HFFc6 (cell line): ENCODE measurements at places on chromosomes 1 and 21.

DNA sequence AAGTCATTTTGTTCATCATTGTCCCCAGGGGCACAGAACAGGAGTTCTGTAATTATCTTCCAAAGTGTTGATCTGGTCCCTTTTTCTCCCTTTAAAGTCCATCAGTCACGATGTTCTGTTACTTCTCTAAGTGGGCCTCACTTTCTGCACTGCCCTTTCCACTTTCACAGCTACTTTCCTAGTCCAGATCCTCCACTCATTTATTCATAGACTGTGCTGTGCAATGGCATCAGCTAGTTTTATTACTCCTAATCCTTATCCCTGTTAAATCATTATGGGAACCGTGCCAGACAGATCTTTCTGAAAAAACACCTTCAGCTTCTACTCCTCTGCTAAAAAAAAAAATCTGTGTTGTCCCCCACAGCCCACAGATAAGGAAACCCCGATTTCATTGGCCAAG lies 64.0 kb upstream of the BCL10 start:
- DNase-seq = no peak

GRCh38 chr1:101136271-101136670 lies 100.5 kb upstream of the S1PR1 start:
- no peak for DNase-seq

DNA sequence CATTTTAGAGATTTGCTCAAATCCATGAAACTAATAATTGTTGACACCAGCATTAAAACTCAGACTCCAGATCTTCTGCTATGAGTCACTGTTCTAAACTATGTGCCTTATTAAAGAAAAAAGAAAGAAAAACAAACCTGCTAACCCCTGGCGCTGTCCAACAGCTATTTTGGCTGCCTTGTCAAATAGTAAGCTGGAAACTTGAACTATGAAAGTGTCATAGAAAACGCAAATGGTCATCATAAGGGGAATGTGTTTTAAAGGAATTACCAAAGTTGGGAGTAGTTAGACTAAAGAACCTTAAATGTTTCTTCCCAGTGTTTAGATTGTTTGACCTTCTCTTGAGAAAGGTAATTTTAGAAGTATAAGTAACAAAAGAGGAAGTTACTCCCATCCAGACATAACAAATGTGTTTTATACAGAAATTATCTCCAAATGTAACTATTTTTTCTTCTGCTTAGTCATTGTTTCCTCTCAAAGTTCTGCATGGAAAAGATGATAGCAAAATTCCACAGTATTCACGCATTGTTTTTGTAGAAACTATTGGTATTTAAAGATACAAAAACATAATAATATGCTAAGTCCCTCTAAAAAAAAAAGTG lies 272.4 kb downstream of the TPR start:
- peak; percentile 85 for DNase-seq

DNA sequence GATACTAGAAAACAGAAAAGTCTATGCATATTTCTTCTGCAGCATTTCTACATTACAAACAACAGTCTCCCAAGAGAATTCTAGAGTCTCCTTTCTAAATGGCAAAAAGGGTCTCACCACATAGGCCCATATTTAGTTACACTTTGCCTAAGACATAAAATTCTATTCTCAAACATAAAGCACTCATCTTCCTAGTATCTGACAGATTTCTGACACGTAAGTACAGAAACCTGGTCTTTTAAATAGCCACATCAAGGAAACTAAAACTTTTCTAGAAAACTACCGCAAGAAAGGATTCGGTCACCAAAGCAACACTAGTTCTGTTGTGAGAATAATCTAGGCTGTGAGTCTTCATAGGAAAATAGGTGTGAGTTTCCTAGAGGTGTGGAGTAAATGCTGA lies 33.6 kb upstream of the CTSK start:
- no peak for DNase-seq

DNA sequence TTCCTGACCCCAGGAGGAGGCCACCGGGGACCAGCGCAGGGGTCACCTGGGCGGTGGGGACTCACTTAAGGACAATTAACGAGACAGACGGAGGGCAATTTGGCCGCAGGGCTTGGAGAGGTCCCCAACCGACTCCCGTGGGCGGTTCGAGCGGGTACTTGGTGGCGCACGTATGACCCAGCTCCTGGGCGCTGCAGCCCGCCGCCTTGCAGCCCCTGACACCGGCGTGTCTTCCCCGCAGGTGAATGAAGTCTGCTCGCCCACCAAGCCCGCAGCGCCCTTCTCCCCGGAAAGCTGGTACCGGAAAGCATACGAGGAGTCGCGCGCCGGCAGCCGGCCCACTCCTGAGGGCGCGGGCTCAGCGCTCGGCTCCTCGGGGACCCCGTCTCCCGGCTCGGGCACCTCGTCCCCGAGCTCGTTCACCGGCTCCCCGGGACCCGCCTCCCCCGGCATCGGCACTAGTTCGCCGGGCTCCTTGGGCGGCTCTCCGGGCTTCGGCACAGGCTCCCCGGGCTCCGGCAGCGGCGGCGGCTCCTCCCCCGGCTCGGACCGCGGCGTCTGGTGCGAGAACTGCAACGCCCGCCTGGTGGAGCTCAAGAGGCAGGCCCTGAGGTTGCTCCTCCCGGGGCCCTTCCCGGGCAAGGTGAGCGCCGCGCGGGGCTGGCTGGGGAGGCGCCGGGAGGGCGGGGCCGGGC lies 1.4 kb downstream of the KIF26B start:
- DNase-seq = peak; percentile 77

DNA sequence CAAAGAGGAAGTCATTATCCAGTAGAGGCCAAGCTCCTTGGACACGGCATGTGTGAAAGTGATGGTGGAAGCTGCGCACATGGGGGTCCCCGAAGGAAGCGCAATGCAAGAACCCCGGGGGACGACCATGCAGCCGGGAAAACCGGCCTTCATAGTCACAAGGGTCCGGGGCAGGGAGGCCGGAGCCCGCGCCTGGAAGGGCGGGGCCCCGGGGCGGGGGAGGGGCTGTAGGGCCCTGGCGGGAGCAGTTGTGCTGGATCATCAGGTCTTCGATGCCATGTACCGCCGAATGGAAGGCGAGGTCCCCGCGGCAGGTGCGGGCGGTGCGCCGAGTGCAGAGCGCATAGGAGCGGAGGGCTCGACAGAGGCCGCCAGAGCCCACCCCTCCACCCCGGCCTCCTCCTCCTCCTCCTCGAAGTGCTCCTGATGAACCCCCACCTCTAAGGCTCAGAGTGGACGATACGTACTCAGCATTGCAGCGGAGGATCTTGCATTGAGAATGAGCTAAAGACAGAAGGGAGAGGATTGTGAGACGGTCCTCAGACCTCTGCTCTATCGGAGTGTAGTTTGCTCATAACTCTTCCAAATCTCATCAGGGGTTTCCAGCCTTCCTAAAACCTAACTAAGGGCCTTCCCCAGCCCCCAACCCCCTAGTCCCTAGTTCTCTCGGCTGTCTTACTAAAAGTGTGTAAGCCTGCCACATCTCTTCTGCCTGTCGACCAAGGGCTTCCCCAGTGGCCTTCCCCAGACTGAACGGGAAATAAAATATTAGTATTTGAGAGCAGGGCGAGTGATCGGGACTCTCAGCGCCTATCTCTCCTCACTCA lies 2.1 kb downstream of the HJV start:
- no peak for DNase-seq

GRCh38 chr21:35377505-35378090 lies 328.5 kb upstream of the RUNX1 start:
- DNase-seq = no peak

DNA sequence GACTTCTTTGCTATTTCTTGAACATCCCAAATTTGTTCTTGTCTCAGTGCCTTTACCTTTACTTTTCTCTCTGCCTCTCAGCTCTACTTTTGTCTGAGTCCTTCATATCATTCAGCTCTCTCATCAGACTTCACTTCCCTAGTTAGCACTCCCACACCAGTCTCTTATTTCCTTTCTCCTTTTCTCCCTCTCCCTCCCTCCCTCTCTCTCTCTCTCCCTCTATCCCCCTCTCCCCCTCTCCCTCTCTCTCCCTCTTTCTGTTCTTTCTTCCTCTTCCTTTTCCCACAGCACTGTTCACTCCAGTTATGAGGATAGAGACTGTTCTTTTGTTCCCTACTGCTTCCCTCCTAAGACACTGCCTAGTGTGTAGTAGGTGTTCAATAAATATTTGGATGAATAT lies 154.9 kb downstream of the MAST2 start:
- no peak for DNase-seq

- DNase-seq = no peak
These were observed 15.8 kb downstream of the THRAP3 start for GRCh38 chr1:36239941-36240637.

GRCh38 chr1:183263886-183264602 lies 78.0 kb downstream of the LAMC2 start:
- no peak for DNase-seq

- DNase-seq = no peak
These were observed 104.9 kb upstream of the SOD1 start for GRCh38 chr21:31554511-31555022.

DNA sequence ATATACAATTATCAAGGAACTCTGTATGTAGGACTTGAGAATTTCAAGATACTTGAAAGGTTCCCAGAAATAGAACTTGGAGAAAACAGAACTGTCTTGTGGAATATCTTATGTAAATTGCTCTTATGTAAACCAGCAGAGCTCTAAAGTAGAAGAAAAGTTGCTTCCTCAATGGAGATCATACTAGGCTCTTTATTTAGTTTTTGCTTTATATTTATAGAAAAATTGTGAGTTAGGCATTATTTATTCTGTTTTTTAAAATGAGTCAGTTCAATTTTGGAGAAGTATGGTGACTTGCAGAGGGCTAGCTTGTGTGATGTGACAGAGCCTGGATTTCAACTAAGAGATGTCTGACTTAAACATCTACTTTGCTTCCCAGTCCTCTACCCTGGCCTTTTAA lies 40.4 kb downstream of the ATP6V1G3 start:
- DNase-seq = no peak

DNA sequence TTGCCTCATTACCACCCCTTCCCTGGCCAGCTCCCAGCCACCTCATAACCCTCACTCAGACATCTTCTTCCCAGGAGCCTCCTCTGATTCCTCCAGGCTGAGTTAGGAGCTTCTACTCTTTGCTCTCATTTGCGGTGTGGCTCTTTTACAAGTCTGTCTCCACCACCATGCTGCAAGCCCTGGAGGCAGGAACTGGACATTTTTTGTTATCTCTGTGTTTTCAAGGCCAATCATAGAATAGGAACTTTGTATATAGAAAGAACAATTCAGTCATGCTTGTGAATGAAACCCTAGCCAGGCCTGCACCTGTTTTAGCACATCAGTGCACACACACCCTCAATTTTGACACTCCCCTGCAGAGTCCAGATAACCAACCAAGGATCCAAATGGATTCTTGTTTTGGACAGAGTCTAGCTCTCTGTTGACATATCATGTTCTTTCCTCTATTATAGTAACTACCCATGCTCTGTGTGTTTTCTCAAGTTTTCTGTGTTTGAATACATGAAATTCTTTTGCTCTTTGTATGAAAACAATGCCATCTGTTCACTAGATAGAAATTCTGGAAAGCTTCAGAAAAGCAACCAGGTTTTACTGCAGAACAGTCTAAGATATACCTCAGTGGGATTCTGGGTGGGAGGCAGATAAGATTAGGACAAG lies 60.9 kb upstream of the ZNF648 start:
- peak; percentile 6 for DNase-seq

GRCh38 chr1:71223641-71224340 lies 143.0 kb upstream of the ZRANB2 start:
- DNase-seq = no peak

DNA sequence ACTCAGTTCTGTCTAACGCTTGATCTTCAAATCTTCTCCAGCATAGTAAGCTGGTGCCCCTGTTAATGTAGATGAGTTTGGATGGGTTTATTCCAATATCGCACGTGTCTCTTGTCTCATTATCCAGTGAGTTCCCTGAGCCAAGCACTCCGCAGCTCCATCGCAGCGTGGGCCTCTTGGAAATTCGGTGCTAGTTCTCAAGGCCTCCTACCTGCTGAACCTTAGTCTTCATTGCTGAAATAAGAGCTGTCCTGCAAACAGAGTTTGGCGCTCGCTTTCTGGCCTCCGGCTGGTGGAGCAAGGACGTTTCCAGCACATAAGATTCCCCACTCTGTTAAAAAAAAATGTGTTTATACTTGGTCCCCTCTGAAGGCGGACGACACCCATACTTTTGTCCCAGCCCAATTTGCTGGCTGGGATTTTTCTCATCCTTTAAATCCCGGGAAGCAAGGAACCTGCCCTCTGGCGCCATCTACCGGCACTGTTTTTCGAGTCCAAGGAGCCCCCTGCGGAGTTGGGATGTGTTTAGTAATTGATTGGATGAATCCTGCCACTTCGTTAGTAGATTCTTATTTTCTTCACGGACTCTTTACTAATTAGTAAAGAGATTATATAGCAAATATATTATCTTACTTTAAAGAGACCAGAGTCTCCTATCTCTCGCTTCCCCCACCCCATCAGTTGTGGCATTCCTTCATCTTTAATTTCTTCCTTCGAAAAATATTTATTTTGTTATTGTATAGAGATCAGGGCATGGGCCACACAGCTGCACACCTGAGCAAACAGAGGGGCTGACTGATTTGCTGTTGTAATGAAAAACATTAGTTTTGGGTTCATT lies 14.7 kb downstream of the JUN start:
- DNase-seq = peak; percentile 55

- DNase-seq = no peak
These were observed 124.3 kb downstream of the NOS1AP start for GRCh38 chr1:162193815-162194214.
